ENCODE measurements at places on chromosomes 6 and 20. TPM values are rescaled to one million over a fixed set of nuclear protein-coding genes. Genes with fewer than 3 reads are reported as not detected.

GRCh38 chr20:1173698-1174097, 11.1 kb downstream of the TMEM74B start:
- no peak overlapping the region for H3K4me3 ChIP-seq
- H3K4me1 ChIP-seq, result 0 out of 2 replicates have a peak, but pooled peaks cover 7% of the 10 kb centered on the region
- no peak for DNase-seq

DNA sequence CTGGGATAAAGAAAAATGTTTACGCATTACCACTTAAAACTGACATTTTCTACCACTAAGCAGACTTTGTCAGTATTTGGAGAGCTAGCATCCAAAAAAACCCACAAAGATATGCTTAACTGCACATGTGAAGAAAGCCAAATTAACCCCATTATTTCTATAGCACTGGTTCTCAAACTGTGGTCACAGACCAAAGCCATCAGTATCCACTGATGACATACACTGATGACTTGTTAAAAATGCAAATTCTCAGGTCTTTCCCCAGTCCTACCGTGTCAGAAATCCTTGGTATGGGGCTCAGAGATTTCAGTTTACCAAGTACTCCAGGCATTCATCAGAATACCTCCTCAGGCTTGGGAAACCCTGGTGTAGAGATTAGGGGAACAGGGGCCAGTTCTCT, 230.2 kb downstream of the PTPRK start:
- no peak overlapping the region for H3K27ac ChIP-seq
- no peak overlapping the region for H3K4me3 ChIP-seq
- DNase-seq, result no peak
- no peaks in the 10 kb centered on the region for H3K27me3 ChIP-seq

The TBP gene
- total RNA-seq, result 21.7 TPM

- no peak overlapping the region for H3K27ac ChIP-seq
- no peak for DNase-seq
- H3K36me3 ChIP-seq, result no peaks in the 10 kb centered on the region
- no peaks in the 10 kb centered on the region for H3K27me3 ChIP-seq
- no peaks in the 10 kb centered on the region for H3K4me1 ChIP-seq
- no peak overlapping the region for H3K4me3 ChIP-seq
These were observed 29.8 kb downstream of the UST start for GRCh38 chr6:148776321-148777308.

GRCh38 chr20:63083831-63084562, 77.2 kb upstream of the BHLHE23 start:
- DNase-seq, result peak; percentile 54
- H3K4me1 ChIP-seq, result peaks cover 24% of the 10 kb centered on the region
- H3K36me3 ChIP-seq, result no peaks in the 10 kb centered on the region
- H3K27me3 ChIP-seq, result peaks cover 34% of the 10 kb centered on the region

GRCh38 chr6:157239671-157240058, 83.7 kb downstream of the TMEM242 start:
- no peak for DNase-seq
- H3K27me3 ChIP-seq, result peaks cover 84% of the 10 kb centered on the region
- H3K27ac ChIP-seq, result no peak overlapping the region
- no peak overlapping the region for H3K4me3 ChIP-seq
- no peaks in the 10 kb centered on the region for H3K36me3 ChIP-seq

DNA sequence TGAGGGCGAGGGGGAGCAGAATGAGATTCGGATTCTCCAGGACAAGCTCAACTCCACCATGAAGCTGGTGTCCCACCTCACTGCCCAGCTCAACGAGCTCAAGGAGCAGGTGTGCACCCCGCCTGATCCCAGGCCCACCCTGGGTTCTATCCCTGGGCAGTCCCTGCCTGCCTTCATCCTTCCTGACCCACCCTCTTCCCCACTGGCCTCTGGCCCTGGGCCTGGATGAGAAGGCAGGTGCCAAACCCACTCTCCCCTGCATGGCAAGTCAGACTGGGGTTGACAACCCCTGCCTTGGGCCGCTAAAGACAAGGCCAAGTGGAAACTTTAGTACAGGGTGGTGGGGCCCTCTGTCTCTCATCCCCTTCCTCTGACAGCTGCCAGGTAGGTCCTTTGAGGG, 16.5 kb downstream of the UQCC2 start:
- no peaks in the 10 kb centered on the region for H3K4me1 ChIP-seq
- peaks cover 35% of the 10 kb centered on the region for H3K36me3 ChIP-seq
- H3K4me3 ChIP-seq, result no peak overlapping the region
- DNase-seq, result no peak
- H3K27me3 ChIP-seq, result no peaks in the 10 kb centered on the region

The SSTR4 gene
- not detected for total RNA-seq

The SCRT2 gene
- not detected for total RNA-seq

The LTB gene
- 0.22 TPM for total RNA-seq

GRCh38 chr6:128964233-128964755, 81.4 kb downstream of the LAMA2 start:
- no peak overlapping the region for H3K4me3 ChIP-seq
- no peaks in the 10 kb centered on the region for H3K27me3 ChIP-seq
- H3K36me3 ChIP-seq, result no peaks in the 10 kb centered on the region
- H3K27ac ChIP-seq, result no peak overlapping the region

- H3K27me3 ChIP-seq, result no peaks in the 10 kb centered on the region
- H3K4me1 ChIP-seq, result peaks cover 72% of the 10 kb centered on the region
- H3K4me3 ChIP-seq, result peak overlapping the region; percentile 37
- H3K27ac ChIP-seq, result peak overlapping the region; percentile 18
- peak; percentile 21 for DNase-seq
These were observed 9.5 kb upstream of the SFT2D1 start for GRCh38 chr6:166351715-166352285.

GRCh38 chr6:4944325-4944724, 59.5 kb downstream of the RPP40 start:
- no peak for DNase-seq
- no peak overlapping the region for H3K27ac ChIP-seq
- no peaks in the 10 kb centered on the region for H3K27me3 ChIP-seq
- H3K4me1 ChIP-seq, result peaks cover 32% of the 10 kb centered on the region
- H3K4me3 ChIP-seq, result no peak overlapping the region

The CCN6 gene
- not detected for total RNA-seq

- peaks cover 3% of the 10 kb centered on the region for H3K27me3 ChIP-seq
- H3K4me1 ChIP-seq, result peaks cover 40% of the 10 kb centered on the region
- H3K27ac ChIP-seq, result no peak overlapping the region
- no peak for DNase-seq
- no peak overlapping the region for H3K4me3 ChIP-seq
These were observed 69.3 kb downstream of the ALDH5A1 start for GRCh38 chr6:24564081-24564480.

DNA sequence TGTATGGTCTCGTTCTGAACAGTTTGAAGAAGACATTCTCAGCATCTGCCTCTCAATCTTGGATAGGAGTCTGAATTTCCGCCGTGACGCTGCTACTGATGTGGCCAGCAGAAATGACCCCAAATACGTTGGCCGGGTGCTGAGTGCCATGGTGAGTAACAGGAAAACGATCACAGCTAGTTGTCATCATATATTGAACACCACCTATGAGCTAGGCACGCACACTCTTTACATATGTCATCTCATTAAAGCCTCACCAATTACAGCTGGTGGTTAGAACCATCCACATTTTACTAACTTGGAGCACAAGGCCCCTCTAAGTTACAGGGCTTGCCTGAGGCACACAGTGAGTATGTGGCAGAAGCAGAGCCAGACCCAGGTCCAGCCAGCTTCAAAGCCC, 17.1 kb downstream of the TGM3 start:
- no peaks in the 10 kb centered on the region for H3K36me3 ChIP-seq
- no peak for DNase-seq
- no peak overlapping the region for H3K4me3 ChIP-seq
- H3K27ac ChIP-seq, result no peak overlapping the region

DNA sequence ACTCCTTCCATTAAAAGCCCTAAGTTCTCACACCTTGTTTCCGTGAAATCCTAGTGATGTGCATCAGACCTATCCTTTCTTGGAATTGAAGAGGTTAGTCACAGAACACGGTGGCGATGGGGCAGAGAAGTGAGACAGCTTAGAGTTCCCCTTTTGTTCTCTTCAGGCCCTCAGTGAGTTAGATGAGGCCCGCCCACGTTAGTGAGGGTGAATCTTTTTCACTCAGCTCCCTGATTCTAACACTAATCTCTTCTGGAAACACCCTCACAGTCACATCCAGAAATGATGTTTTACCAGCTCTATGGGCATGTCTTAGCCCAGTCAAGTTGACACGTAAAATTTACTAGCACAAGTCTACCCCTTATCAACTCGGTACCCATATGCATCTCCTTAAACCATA, 172.7 kb upstream of the NOX3 start:
- no peaks in the 10 kb centered on the region for H3K4me1 ChIP-seq
- no peaks in the 10 kb centered on the region for H3K27me3 ChIP-seq
- DNase-seq, result no peak
- no peak overlapping the region for H3K4me3 ChIP-seq
- H3K27ac ChIP-seq, result no peak overlapping the region

The TBXT gene
- not detected for total RNA-seq

The POM121L2 gene
- total RNA-seq, result not detected

- peak overlapping the region; percentile 96 for H3K27ac ChIP-seq
- no peak for DNase-seq
- no peaks in the 10 kb centered on the region for H3K36me3 ChIP-seq
- peak overlapping the region; percentile 95 for H3K4me3 ChIP-seq
These were observed 525 bp downstream of the PNRC1 start for GRCh38 chr6:89081129-89081422.

The ELOVL5 gene
- 43.9 TPM for total RNA-seq

GRCh38 chr20:61516346-61517208, 264.5 kb downstream of the CDH4 start:
- peaks cover 79% of the 10 kb centered on the region for H3K27me3 ChIP-seq
- no peak overlapping the region for H3K27ac ChIP-seq
- H3K4me1 ChIP-seq, result no peaks in the 10 kb centered on the region
- no peaks in the 10 kb centered on the region for H3K36me3 ChIP-seq
- no peak for DNase-seq

DNA sequence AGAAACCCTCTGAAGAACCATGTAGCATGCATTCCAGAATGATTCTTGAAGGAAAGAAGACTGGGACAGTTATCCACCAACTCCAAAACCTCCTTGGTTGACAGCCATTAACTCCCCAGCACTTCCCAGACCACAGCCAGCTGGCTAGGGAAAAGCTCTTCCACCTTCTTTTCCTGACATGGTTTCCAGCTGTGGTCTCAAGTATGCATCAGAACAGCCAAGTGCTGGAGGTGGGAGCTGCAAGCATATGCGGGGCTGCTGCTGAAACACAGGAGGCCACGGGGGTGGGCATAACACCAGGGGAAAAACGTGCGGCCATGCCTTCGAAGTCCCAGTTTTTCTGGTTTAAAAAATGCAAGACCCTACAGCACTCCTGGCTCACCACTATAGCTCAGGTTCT, 108.0 kb upstream of the FAM184A start:
- peaks cover 33% of the 10 kb centered on the region for H3K36me3 ChIP-seq
- no peaks in the 10 kb centered on the region for H3K27me3 ChIP-seq
- no peaks in the 10 kb centered on the region for H3K4me1 ChIP-seq

The TTK gene
- 33.2 TPM for total RNA-seq

DNA sequence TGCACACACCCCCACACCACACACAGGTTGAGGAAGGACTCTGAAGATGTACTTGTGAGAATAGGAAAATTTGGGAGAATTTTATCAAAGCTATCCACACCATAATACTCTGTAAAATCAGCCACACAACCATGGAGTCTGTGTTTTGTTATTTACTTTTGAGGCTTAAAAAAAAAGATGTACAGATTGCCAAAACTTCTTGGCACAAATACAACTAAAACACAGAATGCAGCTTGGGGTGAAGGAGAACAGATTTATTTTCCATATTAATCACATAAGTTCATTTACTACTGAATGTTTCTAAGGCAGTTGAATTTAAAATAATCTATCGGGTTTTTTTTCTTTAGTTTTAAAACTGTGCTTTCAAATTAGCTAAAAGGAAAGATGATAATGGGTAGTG, 32.8 kb upstream of the KCNQ5 start:
- no peaks in the 10 kb centered on the region for H3K36me3 ChIP-seq
- no peaks in the 10 kb centered on the region for H3K4me1 ChIP-seq
- no peak overlapping the region for H3K4me3 ChIP-seq

GRCh38 chr20:51860111-51860882, 58.0 kb upstream of the SALL4 start:
- no peak for DNase-seq
- peaks cover 10% of the 10 kb centered on the region for H3K27me3 ChIP-seq
- no peak overlapping the region for H3K4me3 ChIP-seq
- no peaks in the 10 kb centered on the region for H3K36me3 ChIP-seq

GRCh38 chr6:88561954-88562315, 395.8 kb upstream of the CNR1 start:
- peaks cover 20% of the 10 kb centered on the region for H3K4me1 ChIP-seq
- no peak overlapping the region for H3K27ac ChIP-seq
- peaks cover 12% of the 10 kb centered on the region for H3K27me3 ChIP-seq
- no peaks in the 10 kb centered on the region for H3K36me3 ChIP-seq
- no peak for DNase-seq
- no peak overlapping the region for H3K4me3 ChIP-seq

The FOXQ1 gene
- total RNA-seq, result 39.8 TPM

The XKR7 gene
- total RNA-seq, result not detected

The LAMA4 gene
- total RNA-seq, result not detected

DNA sequence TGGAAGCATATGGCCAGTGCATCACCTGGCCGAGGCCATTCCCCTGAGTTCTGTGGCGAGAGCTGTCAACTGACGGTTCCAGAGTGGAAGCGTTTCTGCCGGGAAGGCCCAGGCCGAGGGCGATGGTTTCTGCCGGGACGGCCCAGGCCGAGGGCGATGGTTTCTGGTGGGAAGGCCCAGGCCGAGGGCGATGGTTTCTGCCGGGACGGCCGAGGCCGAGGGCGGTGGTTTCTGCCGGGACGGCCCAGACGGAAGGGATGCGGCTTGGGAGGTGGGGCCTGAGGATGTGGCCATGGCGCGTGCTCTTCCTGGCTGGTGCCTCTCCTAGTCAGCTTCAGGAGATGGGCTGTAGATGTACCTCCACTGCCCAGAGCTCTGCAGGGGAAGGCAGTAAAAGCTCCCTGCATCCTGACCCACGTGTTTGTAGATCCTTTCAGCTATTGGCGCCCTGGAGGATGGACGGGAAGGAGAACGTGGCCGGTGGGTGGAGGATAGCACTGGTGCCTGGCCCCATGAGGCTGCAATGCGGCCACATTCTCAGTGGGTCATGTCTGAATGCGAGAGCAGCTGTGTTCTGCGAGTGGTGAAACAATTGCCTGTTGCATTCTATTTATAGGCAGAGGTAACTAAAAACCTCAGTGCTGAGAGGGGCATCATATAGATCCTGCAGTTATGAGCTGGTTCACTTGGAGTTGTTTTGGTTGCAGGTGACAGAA, 12.8 kb downstream of the TPD52L2 start:
- no peak overlapping the region for H3K4me3 ChIP-seq
- no peaks in the 10 kb centered on the region for H3K4me1 ChIP-seq
- H3K27ac ChIP-seq, result no peak overlapping the region
- H3K27me3 ChIP-seq, result no peaks in the 10 kb centered on the region

GRCh38 chr6:113149511-113149910, 707.6 kb upstream of the MARCKS start:
- no peak for DNase-seq
- no peaks in the 10 kb centered on the region for H3K27me3 ChIP-seq
- no peaks in the 10 kb centered on the region for H3K36me3 ChIP-seq
- no peak overlapping the region for H3K27ac ChIP-seq
- H3K4me1 ChIP-seq, result no peaks in the 10 kb centered on the region

The TREML2 gene
- total RNA-seq, result not detected

- H3K27me3 ChIP-seq, result no peaks in the 10 kb centered on the region
- H3K4me3 ChIP-seq, result no peak overlapping the region
- no peak overlapping the region for H3K27ac ChIP-seq
- H3K4me1 ChIP-seq, result peaks cover 67% of the 10 kb centered on the region
These were observed 14.4 kb downstream of the NT5E start for GRCh38 chr6:85464260-85464644.

GRCh38 chr20:43066125-43066524, 123.6 kb downstream of the PTPRT start:
- H3K36me3 ChIP-seq, result no peaks in the 10 kb centered on the region
- H3K27me3 ChIP-seq, result 0 out of 3 replicates have a peak, but pooled peaks cover 3% of the 10 kb centered on the region
- no peaks in the 10 kb centered on the region for H3K4me1 ChIP-seq
- DNase-seq, result no peak

Measured in HepG2 (cell line).